Muscle of arm (tissue), 14 donors: ENCODE measurements at places on chromosomes 16 and 17.

GRCh38 chr16:85759631-85760419 is 8.9 kb upstream of the C16orf74 start:
- no peak for DNase-seq

DNA sequence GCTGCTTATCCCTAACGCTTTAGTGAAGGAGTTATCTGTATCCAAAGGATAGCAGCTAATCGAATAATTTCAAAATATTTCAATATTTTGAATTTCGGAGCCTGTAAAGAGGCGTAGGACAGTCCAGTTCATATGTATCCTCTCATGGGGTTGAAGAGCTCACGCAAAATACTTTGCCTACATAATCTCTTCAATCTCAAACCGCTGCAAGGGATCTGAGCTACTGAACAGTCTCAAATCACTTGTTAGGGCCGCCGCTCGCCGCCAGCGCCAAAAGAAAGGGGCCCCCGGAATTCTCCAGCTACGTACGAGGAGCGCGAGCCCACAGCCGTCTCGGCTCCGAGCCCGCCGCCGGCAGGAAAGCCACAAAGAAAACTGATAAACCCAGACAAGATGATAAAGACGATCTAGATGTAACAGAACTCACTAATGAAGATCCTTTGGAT is 601 bp upstream of the RFWD3 start:
- DNase-seq = peak; percentile 45

DNA sequence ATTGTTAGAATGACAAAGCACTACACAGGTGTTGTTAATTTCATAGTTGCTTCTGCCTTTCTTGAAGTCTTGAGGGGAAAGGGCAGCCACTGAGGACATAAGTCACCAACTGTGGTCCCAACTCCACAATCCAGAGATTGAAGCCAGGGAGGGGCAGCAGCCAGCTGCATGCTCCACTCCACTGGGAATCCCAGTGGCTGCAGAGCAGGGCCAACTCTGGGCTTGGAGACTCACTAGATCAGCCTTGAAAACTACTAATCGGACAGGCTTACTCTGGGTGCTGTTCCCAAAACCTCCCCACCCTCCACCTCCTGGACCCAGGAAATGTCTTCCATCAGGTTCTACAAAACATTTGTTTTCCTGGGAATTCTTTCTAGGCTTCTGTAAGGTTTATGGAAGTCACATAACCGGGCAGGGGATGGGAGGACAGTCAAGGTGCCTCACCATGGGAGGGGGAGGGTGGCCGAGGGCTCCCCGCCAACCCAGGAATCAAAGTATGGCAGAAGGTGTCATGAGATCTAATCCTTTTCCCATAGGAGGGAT is 68.0 kb downstream of the MYH13 start:
- DNase-seq = no peak

DNA sequence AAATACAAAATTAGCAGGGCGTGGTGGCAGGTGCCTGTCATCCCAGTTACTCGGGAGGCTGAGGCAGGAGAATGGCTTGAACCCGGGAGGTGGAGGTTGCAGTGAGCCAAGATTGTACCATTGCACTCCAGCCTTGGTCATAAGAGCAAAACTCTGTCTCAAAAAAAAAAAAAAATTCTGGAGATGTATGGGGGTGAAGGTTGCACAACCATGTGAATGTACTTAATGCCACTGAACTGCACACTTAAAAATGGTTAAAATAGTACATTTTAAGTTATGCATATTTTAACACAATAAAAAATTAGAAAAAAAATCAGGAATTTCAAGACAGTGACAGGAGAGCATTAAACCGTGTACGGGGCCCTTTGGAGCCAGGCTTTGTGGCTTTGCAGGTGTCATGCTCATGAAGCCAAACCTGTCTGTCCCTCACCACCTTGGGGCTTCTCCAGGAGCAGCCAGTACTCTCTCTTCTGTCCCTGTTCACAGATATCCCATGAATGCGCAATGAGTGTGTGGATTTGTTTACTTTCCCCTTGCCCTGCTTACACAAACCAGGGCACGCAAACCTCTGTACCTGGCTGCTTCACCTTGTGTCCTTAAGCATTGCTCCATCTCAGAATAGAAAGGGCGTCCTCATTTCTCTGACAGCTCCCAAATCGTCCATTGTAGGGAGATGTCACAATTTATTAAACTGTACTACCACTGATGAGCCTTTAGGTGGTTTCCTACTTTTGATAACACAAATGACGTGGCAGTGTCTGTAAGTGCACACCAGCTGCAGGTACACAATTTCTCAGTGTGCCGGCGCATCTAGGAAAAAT is 58.2 kb upstream of the CBX4 start:
- DNase-seq = no peak

DNA sequence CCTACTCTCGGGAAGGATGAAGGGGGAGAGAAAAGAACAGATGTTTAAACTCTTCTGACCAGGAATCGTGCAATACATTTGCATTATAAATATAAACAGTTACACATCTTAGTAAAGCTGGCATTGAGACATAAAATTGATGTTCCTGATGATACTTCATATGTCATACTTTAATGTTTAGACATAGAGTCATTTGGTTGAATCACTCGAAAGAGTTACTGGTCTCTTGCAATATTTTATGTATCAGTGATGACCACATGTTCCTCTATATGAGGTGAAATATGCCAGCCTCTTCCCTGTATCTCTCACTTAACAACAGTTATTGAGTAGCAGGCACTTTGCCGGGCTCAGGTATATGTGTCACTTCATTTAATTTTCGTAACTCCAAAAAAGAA is 49.7 kb upstream of the PMFBP1 start:
- DNase-seq = no peak
